ENCODE measurements at places on chromosomes 7 and 10. TPM values are rescaled to one million over a fixed set of nuclear protein-coding genes. Genes with fewer than 3 reads are reported as not detected.

The PNLIPRP3 gene
- not detected for total RNA-seq

The RTKN2 gene
- total RNA-seq: 0.22 TPM

DNA sequence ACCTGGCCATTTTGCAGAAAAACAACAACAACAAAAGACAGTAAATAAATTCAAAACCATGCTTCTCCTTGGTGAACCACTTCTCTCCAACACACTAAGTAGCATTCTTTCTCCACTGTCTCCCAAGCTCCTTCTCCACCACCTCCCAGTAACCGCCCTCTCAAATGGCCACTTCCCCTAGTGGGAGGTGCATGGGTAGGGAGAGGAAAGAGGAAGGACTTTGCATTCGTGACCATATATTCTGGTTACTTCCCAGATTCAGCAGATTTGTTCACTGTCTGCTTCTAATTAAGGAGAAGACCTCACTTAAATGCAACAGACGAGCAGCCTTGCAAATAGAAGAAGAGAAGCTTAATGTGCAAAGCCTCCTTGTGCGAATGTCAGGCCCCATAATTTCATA lies 166.8 kb downstream of the SORCS1 start:
- DNase-seq: no peak

DNA sequence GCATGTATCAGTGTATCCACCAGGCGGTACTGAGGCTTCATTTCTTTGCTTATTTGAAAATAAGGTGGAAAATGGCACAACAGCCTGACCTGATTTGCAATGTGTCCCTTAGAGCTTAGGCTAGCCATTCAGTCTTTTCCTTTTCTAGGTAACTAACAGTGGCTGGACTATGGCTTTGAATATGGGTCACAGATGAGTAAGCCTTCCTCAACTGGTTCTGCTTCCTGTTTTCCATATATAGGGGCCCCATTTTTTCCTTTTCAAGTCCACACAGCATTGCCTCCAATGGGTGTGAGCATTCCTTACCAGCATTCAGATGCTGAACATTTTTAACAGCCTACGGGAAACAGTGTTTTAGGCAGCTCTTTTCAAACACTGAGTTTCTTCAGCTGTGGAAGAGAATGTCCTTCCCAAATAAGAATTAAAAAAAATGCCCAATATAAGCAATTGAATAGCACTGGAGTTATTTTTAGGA lies 3.9 kb upstream of the ITGB1 start:
- no peak for DNase-seq

GRCh38 chr7:94182066-94182465 lies 177.9 kb upstream of the BET1 start:
- DNase-seq: no peak

GRCh38 chr7:19617901-19618300 lies 90.9 kb downstream of the POLR1F start:
- no peak for DNase-seq

- no peak for DNase-seq
Measured at GRCh38 chr10:130814610-130815009, 496.9 kb downstream of the TCERG1L start.

- DNase-seq: no peak
Measured at GRCh38 chr10:75572478-75572877, 141.1 kb downstream of the LRMDA start.

DNA sequence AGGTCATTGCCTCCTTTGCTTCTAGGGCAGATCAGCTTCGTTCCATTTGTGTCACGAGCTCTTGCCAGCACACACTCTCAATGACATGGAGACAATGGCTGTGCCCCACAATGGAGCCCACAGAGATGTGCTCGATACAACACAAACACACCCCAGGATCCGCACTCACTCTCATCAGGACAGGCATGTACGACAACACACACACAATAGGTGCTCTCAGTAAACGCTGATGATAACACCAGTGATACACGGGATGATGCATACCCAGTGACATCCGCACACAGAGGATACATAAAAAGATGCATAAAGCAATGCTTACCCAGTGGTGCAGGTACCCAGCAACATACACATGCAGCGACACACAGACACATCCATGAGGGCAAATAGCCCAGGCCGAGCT lies 61.2 kb upstream of the LBX1 start:
- DNase-seq: no peak

DNA sequence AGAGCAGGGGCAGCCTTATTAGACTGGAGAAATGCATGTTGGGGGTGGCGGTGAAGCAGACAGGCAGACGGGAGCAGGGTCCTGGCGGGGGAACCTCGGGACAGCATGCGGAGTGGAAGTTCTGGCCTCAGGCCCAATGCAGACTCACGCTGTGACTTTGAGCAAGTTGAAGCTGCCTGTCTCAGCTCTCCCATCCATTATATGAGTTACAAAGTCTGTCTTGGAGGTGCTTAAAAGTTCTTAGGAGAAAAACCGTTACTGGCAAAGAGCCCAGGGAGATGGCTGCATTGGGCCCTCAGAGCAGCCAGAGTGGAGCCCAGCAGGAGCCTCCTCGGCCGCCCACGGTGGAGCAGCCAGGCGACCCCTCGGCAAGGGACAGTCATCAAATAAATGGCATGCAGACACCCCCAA lies 509.5 kb downstream of the PLXNA4 start:
- DNase-seq: no peak

DNA sequence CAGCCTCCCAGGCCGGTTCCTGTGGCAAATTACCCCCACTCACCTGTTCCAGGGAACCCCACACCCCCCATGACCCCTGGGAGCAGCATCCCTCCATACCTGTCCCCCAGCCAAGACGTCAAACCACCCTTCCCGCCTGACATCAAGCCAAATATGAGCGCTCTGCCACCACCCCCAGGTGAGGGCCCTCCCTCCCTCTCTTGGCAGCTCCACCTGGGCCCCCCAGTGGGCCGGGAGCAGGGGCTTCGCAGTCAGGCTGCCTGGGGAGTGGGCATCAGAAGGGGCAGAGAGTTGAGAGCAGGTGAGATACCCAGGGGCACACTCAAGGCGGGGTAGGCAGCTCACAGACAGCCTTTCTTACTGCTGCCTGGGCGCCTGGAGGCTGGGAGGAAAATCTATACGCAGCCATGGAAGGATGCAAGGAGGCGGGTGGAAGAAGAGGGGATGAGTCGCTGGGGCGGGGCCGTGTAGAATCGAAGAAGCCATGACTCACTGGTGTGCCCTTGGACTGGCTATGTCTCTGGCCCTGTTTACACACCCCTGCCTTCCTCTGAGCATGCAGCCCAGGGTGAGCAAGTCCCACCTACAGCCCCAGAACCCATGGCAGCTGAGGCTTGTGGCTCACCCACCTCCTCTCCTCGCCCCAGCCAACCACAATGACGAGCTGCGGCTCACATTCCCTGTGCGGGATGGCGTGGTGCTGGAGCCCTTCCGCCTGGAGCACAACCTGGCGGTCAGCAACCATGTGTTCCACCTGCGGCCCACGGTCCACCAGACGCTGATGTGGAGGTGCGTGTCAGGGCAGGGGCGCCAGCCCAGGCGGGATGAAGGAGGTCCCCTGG lies 48.6 kb upstream of the PPIF start:
- no peak for DNase-seq

- DNase-seq: peak; percentile 37
Measured at GRCh38 chr7:2029211-2029905, 203.4 kb downstream of the MAD1L1 start.

GRCh38 chr10:78437998-78438906 lies 404.6 kb downstream of the RPS24 start:
- DNase-seq: no peak

- no peak for DNase-seq
Measured at GRCh38 chr10:26368463-26368862, 69.7 kb upstream of the APBB1IP start.

DNA sequence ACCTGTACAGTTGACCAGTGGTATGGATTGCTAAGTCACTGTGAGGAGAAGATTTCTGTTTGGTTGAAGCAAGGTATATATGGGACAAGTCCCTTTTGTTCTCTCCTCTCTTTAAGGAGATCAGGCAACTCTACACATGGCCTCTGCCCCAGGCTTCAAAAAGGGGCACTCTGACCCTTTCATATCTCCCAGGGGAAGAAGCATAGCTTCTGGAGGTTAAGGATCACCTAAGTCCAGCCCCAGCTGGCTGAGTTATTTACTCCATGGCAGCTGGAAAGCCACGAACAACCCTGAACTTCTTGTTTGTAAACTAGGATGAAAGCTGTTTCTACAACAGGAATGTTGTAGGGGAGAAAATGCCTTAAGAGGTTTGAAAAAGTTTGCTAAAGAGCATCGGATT lies 129.2 kb upstream of the FEZF1 start:
- no peak for DNase-seq

DNA sequence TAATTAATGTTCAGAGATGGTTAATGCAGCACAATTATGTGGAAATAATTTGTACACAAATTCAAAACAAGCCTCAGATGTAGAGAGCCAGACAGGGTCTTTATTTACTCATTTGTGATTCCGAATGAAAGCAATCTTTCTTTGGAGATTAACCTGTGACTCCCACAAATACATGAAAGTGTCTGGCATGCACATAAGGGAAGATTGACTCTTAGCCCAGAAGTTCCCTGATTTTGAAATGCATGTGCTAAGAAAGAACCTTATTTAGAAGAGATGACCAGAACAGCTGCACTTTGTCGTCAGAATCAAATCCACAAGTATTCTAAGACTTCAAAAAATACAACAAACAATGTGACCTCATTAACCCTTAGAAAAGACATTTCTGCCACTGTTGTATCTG lies 45.1 kb downstream of the RNLS start:
- no peak for DNase-seq
